ENCODE measurements at places on chromosomes 3 and 15.

GRCh38 chr15:44489464-44489863, 47.5 kb upstream of the EIF3J start:
- DNase-seq: no peak

DNA sequence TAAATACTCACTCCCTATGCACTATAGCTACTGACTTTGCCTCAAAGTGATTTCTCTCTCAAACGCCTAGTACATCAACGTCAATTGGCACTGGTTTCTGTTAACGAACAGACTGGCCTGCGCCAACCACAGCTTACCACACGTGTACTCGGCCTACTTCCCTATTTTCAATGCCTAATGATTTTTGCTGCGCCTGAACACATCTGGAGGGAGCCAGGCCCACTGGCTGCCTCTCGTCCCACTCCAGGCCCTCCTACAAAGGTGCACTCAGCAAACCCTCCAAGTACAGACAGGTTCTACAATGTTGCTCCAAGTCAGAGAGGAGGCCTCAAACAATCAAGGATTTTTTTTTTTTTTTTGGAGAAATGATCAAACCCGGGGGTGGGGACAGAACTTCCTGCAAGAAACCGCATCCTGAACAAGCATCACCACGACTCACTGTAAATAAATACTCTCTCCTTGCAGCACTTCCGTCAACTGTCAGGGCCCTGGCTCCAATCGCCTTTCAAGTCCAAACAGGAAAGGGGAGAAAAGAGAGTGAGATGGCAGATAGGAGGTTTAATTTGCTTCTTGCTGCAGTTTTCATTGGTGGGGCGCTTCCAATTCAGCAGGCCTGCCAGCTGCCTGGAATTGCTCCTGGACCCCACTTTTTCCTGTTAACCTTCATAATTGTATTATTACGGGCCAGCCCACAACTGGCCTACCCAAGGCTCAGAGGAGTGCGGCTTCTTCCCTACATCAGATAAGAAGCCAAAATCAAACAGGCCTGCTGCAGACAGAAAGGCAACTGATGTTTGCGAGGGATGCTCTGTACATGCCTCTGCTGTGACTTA, 139.3 kb downstream of the FOXP1 start:
- DNase-seq: no peak

DNA sequence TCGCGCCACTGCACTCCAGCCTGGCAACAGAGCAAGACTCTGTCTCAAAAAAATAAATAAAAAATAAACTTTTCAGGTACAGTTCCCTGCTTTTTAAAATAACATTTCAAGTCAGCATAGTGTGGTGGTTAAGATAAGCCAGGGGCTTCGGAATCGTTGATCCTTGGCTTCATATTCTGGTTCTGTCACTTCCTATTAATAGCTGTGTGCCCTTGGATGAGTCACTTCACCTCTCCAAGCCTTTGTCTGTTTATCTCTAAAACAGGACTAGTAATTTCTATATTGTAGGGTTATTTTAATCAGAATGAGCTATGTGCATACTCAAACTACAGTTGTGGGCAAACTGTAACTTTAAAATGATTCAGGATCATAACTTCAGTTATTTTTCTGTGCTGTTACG, 53.8 kb upstream of the SENP5 start:
- no peak for DNase-seq

DNA sequence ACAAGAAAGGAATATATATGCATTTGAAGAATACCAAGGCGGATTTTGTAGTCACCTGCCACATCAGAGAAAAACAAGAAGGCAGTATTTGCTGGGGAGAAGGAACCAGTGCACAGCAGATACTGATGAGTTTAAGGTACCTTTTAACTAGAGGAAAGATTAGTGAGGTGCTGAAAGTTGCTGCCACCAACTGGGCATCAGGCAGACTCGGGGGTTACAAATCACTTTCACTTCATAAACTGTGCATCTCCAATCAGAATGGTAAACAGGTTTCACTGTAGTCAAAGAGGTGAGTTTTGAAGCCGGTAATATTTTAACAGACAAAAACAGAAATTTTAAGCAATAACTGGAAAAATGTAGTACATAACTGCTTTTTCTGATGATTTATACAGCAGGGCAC, 4.1 kb downstream of the FBN1 start:
- no peak for DNase-seq

GRCh38 chr15:51004103-51004551, 90.6 kb downstream of the TNFAIP8L3 start:
- no peak for DNase-seq

DNA sequence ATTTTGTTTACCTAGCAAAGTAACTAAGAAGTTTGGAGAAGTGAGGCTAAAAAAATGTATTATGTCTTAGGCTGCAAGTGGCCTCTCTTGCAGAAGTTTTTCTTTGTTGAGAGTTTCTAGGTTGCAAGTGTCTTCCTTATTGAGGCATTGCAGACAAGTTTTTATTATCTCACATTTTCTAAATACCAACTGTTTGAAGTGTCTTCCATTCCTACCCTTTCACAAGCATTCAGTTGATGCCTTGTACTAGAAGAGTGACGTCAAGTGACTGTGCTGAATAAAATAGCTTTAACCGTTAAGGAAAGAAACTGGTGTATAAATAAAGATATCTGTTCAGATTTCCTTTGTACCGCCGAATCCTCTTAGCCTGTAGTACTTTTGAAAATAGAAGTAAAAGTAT, 123.3 kb downstream of the ALCAM start:
- DNase-seq: no peak

GRCh38 chr3:23709987-23710386, 95.8 kb upstream of the UBE2E1 start:
- DNase-seq: no peak

GRCh38 chr3:179182902-179183301, 34.7 kb downstream of the PIK3CA start:
- no peak for DNase-seq

- no peak for DNase-seq
Observed at GRCh38 chr3:30167541-30168011, 438.8 kb upstream of the TGFBR2 start.

- DNase-seq: no peak
Observed at GRCh38 chr3:195809291-195809785, 2.4 kb downstream of the MUC4 start.

GRCh38 chr15:57634290-57634689, 42.6 kb downstream of the MYZAP start:
- DNase-seq: no peak

GRCh38 chr15:72835294-72835890, 51.8 kb upstream of the ADPGK start:
- DNase-seq: peak; percentile 48

DNA sequence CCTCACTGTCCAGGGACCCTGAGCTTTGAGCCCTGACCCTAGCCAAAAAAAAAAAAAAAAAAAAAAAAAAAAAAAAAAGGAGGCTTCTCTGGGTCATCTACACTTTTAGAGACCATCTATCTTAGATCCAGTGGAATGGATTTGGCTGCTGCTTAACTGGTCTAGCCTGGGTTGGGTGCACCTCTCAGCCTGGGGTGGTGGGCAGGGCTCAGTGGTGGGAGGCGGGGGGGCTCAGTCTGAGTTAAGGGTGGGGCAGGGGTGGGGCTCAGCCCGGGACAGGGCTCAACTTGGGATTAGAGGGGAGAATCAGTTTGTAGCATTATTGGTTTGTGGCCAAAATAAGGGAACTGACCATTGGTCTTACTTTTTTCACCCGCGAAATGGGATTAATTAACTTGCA, 139.2 kb downstream of the TPRA1 start:
- DNase-seq: no peak

DNA sequence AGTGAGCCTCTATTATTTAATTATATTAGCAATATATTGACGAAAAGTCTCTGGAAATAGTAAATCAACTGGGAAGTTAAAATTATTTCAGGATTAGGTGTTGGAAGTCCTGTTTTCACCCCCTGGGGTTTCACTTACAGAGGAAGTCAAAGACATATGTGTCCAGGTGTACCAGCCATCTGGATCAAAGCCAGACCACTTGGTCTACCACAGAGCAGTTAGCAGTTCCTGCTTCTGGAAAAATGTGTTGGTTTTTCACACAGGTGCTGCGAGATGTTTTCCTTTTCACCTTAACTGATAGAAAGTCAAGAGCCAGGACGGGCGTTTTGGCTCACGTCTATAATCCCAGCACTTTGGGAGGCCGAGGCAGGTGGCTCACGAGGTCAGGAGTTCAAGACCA, 13.1 kb downstream of the MME start:
- DNase-seq: no peak

DNA sequence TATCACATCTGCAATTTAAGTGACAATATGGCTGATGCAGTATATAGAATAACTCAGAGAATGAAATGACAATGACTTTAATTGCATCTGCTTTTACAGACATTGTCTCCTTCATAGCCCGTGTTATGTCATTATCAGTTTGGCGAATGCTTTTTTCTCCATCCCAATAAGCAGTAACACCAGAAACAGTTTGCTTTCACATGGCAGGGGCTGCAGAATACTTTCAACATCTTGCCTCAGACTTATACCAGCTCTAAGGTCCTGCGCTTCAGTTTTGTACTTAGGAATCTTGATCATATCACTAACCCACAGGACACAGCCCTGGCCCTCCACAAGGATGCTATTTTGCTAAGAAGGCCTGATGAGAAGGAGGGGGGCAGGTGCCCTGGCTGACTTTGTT, 49.9 kb upstream of the SPESP1 start:
- DNase-seq: no peak

- DNase-seq: no peak
Observed at GRCh38 chr3:159513444-159513843, 475.2 kb upstream of the IL12A start.

DNA sequence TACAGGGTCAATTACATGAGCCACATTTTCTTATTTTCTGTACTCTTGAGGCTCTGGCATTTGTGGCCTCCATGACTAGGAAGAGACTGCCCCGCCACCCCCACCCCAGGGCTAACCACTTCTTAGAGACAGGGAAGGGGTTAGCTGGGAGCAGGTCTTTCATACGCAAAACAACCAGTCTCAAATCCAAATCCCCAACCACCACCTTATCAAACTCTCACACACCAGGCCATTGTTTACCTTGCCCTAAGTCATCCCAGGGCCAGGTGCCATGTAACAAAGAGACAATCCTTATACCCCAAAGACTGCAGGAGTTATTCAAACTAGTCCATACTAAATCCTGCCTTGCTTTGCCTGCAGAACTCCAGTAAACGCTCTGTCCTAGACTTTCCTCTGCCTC, 77.8 kb downstream of the B3GNT5 start:
- peak; percentile 38 for DNase-seq

- DNase-seq: no peak
Observed at GRCh38 chr3:63076357-63076756, 201.1 kb upstream of the CADPS start.

DNA sequence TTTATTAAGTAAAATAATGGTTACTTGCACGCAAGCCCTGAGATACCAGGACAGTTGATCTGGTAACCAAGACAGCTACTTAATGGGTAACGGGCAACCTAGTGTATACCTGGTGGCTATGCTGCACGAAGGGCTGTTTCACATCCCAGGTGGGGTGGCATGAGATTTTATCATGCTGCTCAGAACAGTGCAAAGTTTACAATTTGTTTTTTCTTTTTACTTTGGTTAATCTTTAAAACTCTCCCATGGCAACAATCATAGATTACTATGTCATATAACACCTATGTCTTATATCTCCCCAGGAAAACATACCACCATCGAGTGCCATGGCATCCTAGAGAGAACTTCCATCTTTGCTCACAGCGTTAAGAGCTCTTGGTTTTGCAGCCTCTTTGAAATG, 32.2 kb upstream of the SLC28A1 start:
- no peak for DNase-seq

- no peak for DNase-seq
Observed at GRCh38 chr3:146134348-146135117, 26.5 kb downstream of the PLOD2 start.

DNA sequence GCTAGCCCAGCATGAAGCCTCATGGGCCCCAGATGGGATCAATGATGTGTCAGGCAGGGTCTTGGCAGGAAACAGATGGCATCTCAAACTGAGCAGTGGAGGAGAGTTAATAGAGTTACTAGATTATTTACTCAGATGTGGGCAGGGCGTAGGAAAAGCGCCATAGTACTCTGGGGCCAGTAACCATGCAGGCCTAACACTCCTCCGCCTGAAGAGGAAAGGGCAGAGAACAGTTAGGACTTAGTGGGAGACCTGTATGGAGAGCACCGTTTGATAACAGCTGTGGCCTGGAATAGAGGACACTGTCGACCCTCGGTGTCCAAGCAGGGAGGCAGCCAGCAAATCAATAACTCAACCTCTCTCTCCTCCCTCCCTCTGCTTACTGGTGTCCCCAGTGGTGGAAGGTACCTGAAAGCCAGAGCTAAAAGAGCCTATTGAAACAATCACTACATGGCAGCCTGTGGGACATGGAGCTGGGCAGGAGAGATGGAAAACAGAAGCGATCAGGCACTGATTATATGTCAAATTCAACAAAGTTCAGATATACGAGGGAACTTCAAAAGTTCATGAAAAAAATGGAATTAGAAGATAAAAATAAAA, 111.4 kb upstream of the CCNL1 start:
- DNase-seq: no peak

GRCh38 chr15:73116164-73116563, 63.9 kb downstream of the NEO1 start:
- DNase-seq: no peak

DNA sequence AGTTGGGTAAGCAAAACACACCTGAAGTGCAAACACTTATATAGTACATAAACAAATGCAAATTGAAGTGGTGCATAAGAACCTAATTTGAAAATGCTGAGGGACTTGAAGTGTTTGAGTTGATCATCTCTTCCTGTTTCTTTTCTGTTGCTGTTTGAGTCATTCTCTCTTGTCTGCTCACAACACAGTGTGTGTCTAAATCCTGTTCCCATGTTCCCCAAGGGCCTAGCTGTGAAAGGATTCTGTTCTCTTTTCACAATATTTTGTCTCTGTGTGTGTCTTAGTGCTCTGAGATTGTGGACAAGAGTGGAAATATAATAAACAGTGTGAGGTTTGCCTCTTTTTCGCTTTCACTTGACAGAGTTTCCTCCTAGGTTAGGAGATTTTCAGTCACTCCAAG, 6.1 kb downstream of the CD96 start:
- no peak for DNase-seq

DNA sequence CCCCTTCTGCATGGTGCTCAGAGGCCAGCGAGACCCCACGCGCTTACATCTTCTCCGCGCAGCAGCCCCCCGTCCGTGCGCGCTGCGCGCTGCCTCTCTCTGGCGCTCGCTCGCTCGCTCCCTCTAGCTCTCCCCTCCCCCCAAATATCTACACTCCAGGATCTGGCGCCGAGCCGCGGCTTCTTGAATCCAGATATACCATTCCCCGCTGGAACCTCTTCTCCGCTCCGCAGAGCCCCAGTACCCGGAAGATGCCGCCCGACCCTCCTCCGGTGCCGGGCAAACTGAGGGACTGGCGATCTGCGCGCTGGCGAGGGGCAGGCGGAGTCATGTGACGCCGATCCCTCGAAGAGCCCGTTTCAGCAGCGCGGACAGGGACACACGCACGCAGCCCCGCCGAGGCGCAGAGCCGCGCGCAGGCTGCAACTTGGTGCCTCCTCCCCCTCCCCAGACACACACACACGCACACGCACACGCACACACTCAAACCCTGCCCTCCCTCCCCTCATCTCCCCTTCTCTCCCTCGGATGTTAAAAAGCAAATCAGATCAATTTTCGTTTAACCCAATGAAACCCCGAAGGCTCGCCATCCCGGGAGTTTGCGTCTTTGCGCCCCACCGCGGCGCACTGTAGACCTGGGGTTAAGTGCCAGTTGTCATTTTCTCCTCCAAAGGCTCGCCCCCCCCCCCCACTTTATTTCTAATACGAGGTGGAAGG, at the start of gene RASGRF1:
TSS of gene RASGRF1 (minus strand) at position 294 of the 717 bp plus-strand sequence. CDS start at position 12, 282 bp downstream.
- DNase-seq: no peak

- no peak for DNase-seq
Observed at GRCh38 chr15:96327155-96327741, 3.3 kb upstream of the NR2F2 start.
